HT-29 (cell line): ENCODE measurements at places on chromosomes 13 and 19.
A peak's percentile ranks its signal among the peaks of the same experiment; 100 is the strongest.

- no peak for DNase-seq
Observed at GRCh38 chr19:33699754-33700407, 78.1 kb downstream of the CHST8 start.

DNA sequence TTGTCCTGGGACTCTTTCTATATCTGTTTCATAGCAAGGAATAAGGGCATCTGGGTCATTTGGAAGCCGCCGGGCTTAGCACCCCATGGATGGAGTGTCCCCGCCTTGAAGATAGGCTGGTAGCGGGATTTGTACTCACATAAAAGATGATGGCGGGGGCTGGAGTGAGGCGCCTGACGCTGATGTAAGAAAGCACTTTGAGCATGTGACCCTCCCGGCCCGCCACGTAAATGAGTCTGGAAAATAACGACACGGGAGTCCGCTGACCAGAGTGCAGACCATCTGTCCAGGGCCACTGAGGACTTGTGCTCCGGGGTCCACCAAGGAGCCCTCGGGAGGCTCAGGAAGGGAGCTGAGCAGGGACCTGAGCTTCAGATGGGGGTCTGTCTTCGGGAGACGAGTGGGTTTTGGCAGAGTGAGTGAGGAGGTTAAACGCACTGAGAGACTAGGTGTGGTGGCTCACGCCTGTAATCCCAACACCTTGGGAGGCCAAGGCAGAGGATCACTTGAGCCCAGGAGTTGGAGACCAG, 25.8 kb downstream of the SLC7A9 start:
- no peak for DNase-seq

DNA sequence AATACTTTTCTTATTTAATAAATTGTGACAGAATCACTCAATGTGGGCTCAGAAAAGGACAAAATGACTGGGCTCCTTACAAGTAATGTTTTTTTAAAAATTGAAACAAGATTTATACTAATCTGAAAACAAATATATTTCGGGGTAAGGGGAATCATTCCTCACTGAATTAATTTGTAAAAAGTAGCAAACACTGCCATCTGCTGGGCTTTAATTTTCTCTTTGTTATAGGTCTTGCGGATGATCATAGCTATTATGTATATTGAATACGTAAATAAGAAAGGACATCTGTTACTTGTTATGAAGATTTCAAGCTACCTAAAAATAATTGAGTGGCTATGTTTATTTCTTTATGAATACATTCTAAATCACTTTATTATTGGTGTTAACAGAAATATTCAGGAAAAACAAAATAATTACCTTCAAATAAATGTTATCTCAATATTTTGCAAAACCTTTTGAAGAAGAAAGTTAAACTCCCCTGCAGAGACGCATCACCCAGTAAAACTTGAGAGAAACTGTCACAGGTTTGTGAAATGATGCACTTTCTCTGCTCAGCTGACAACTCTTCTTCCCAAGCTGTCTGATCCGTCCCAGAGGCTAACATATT, 17.8 kb upstream of the ENOX1 start:
- DNase-seq, result peak; percentile 89

DNA sequence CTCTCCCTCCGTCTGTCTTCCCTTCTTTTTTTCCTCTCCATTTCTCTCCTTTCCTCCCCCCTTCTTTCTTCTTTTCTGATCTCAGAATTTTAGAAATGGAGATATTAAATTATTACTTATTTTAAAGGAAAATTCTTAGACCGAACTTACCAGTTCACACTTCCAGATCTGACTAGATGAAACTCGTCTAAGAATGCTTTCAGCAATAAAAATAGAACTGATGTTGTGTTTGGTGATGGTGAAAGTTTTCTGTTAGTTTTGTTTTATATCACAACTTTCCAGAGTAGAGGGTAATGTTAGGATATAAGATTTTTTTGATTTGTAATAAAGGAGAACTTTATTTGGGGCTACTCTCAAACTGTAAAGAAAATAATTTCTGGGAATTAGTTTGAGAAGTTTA, 29.9 kb downstream of the UCHL3 start:
- no peak for DNase-seq

DNA sequence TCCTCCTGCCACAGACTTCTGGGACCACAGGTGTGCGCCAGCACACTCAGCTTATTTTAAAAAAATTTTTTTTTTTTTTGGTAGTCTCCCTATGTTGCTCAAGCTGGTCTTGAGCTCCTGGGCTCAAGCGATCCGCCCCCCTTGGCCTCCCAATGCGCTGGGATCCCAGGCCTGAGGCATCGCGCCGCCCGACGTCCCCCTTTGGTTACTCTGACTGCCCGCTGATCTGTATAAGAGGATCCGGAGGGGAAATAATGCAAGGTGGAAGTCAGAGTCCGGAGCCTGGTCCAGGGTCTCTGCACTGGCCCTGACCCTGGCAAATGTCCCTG, 486 bp upstream of the ZNF805 start:
- no peak for DNase-seq

DNA sequence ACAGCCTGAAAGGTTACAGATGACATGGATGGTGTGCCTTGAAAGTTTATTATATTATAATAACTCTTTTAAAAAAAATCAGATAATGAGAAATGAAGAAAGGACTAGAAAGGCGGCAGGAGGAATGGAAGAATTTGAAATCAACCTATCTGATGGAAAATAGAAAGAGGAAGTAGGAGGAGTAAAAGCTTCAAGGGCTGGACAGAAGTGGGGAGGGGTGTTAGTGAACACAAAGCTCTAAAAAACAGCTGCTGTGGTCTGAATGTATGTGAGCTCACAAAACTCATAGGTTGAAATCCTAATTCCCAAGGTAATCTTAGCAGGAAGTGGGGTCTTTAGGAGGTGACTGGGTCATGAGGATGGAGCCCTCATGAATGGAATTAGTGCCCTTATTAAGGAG, 19.5 kb downstream of the CCDC70 start:
- no peak for DNase-seq

DNA sequence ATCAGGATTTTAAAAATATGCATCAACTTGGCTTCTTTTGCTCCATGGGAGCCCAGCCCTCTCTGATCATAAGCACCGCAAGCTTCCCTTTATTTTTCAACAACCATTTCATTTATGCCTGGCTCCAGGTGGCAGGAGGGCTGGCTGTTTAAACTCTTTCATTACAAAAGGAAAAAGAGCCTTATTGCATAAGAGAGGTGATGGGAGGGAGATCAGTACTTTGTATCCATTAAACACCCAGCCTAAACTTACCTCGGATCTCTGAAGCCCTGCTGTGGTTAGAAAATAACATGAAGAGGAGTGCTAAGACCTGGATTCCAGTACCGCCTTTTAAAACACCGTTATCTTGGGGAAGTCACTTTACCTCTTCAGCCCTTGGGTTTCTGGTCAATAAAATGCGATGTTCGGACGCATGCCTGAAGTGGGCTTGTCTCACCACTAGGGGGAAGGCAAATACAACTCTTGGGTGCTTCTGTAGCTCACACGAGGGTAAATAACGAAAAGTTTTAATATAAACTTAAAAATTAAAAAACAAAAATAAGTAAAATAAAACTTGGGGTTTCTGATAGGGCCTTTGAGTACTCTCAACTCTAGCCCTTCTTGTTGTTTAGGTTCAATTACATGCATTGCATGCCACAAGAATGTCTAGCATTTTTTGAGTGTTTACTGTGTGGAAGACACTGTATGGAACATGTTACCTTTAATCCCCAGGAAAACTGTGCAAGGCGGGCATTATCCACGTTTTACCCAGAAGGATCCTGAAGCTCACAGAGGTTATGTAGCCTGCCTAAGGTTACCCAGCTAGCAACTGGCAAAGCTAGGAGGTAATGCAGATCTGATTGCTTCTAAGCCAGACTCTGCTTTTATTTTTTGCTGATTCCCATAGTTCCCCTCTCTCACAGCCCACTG, 240.3 kb downstream of the LMO7 start:
- peak; percentile 93 for DNase-seq
